ENCODE measurements at places on chromosomes 2 and 18.

- DNase-seq: no peak
Measured at GRCh38 chr2:56812432-56812831, 628.6 kb downstream of the CCDC85A start.

DNA sequence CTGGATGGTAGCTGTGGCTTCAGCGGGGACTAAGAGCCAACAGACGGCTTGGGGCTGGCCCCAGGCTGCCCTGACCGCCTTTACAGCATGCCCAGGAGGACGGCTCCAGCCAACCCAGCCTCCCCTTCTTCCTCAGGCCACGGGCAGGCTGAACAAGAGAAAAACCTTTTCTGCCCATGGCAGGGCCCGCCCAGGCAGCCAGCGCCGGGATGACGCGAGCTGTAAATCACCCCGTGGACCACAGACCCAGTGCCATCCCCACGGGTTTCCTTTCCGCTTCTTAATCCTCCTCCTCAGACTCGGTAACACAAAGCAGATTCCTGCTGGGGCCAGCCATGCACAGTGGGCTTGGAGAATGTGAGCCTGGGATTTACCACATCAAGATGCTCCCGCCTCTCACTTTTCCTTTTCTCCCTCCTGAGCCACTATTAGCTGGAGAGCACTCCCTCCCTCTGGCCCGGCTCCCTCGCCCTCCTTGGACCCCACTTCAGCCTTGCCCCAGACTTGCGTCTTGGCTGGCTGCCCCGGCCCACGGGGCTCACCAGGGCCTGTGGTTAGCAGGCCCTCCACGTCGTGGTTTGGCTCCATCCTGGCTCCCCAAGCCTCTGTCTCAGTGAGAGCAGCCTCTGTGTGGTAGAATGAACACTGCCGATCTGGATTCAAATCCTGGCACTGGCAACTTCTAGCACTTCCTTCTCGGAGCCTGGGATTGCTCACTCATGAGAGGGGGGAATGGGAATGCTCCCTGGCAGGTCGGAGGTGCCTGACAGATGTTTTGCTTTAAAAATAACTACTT is 31.4 kb downstream of the ATOH8 start:
- DNase-seq: no peak

- DNase-seq: no peak
Measured at GRCh38 chr2:23021311-23022120, 363.5 kb upstream of the KLHL29 start.

GRCh38 chr2:109403841-109404201 is 209.9 kb downstream of the SEPTIN10 start:
- DNase-seq: no peak

GRCh38 chr18:4582431-4583335 is 127.6 kb upstream of the DLGAP1 start:
- DNase-seq: no peak

- no peak for DNase-seq
Measured at GRCh38 chr2:177714704-177715103, 322.1 kb downstream of the AGPS start.

GRCh38 chr18:3998698-3999333 is 456.3 kb downstream of the DLGAP1 start:
- no peak for DNase-seq

- DNase-seq: no peak
Measured at GRCh38 chr18:34796035-34796657, 86.0 kb downstream of the DTNA start.

- DNase-seq: no peak
Measured at GRCh38 chr2:239292959-239293774, 107.7 kb downstream of the HDAC4 start.

GRCh38 chr2:47631792-47632398 is 151.1 kb upstream of the MSH6 start:
- DNase-seq: no peak

DNA sequence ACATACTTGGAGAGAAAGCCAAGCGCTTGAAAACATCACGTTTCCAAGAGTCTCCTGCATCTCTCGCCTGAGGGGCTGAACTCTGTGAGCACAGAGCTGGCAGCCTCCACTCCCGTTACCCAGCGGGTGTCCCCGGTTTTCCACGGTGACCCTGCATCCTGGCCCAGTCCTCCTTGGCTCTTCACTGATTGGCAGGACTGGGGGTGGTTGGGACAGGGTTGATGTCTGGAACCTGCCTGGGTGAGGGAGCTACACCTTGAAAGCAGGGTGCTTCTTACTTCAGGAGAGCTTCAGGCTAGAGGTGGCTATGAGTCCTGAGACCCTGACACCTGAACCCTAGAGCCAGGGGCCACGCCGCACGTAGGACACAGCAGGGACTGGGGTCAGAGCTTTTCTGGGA is 234.1 kb downstream of the DYSF start:
- DNase-seq: no peak

GRCh38 chr2:112787729-112788393 is 3.6 kb upstream of the IL1A start:
- no peak for DNase-seq

- DNase-seq: no peak
Measured at GRCh38 chr18:23825496-23825895, 136.2 kb downstream of the LAMA3 start.

DNA sequence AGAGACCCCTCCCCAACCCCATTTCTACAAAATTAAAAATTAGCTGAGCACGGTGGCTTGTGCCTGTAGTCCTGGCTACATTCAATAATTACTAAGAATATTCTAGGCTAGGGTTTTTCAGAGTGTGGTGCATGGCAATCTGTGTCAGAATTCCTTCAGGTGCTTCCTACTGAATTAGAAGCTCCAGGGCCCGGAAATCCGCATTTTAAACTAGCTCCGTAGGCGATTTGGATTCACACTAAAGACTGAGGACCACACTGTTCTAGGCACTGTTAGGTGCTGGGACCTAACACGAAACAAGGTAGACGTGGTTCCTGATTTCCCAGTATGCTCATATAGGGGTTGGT is 628 bp upstream of the ZFAND2B start:
- no peak for DNase-seq

DNA sequence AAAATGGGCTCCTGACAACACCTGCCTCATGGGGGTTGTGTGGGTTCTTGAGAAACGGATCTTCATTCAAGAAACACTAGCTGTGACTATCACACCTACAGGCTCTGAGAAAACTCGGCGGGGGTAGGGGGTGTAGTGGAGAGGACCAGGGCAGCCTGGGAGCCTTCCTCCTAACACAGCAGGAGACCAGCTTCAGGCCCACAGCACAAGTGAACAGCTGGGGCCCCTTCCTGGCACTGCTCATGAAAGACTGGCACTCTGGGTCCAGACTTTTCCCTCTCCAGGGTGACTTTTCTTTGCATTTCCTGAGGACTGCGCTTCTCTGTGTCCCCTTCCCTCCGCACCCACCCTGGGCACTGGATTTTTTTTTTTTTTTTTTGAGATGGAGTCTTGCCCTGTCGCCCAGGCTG is 7.2 kb upstream of the SEMA4C start:
- no peak for DNase-seq

DNA sequence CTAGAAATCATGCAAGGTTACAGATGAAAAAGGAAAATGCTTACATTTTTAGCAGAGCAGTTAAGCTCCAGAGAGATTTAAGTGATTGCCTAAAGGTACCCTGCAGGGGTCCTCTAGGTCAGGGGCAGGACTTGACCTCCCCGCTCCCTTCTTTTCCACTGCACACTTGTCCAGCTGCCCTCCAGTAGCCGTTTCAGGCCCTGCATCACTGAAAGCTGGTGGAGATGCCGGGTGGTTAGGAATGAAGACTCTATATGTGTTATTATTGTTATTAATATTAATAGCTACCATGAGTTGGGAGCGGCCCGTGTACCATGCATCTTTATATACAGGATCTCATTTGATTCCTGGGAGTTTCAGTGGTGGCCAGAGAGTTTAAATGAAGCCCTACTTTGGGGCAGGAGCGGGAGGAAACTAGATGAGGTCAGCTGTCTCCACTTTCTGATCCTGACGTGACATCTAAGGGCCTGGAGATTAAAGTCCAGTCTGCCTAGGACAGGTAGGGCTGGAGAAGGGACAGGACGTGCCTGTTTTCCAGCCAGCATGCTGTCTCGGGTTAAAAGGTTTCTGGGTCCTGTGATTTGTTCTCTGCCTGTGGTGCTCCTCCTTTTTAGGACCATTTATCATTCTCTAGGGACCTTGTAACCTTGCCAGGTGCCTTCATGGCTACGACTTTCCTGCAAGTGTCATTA is 2.1 kb downstream of the TMEM37 start:
- no peak for DNase-seq

DNA sequence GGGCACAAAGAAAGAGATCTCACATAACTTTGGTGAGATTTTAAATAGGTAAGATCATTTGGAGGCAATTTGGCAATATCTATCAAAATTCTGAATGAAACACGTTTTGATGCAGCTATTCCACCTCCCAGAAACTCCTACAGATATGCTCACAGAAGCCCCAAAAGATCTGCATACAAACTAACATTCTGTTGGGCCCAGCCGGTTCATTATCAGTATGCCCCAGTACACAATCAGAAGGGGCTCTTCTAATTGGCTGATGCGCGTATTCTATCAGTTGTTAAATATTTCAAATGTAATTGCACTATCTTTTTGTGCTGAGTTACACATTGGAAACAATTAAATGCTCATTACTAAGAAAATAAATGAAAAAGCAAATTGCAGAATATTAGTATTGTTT is 7.1 kb upstream of the TGIF1 start:
- no peak for DNase-seq

DNA sequence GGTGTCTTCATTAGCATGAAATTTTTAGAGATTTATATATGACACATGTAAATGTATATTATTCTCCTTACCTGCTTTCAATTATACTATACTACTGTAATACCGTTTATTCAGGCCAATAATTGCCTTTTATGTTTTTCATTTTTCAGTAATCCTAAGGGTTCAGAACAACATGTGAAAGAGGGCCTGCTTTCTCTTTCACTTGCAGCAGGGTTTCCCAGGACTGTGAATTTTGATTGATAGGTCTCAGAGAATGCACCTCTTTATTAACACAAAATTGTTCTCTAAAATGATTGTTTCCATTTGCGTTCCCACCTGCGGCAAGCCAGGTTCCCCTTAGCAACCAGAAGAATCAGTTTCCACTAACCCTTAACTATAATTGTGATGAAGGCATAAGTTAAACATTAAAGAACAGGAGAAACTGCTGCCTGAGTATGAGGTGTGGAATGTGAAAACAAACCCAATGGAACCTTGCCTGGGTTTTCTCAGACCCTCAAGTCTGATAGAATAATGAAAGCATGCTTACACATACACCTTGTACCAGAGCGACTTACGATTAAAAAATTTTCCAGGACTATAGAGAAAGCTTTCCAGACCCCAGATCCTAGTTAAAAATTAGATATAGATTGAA is 1591.2 kb upstream of the LRRTM1 start:
- no peak for DNase-seq

DNA sequence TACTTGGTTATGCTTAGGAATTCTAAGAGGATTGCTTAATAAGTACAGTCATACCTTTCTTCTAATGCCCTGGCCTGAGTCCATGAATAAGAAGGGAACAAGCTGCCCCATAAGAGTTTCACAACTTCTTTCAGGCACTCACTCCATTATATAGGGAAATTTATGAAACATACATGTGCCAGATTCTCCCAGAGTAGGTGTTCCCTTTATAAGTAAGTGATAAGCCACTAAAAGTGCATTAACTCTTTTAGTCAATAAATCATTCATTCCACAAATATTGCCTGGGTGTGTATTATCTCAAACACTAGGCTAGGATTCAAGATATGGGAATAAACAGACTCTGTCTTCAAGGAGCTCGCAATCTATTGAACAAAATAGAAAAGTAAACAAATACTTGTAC is 84.5 kb upstream of the RBBP8 start:
- DNase-seq: no peak

DNA sequence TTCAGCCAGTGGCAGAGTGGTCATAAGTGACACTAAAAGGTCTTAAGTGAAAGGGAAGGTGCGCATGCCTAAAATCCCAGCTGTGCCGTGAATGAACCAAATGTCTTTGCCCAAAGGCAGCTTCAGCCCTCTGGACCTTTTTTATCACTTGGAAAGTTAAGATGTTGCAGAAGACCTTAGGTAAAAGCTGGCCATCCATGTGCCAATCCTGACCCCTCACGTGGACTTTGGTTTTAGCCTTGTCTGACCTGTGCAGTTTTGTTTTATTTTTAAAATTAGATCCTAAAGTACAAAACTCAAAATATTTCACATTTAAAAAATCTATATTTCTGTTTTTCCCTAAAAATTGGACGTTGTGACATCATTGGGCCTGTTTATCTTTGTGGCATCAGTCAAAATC is 429.5 kb downstream of the STK39 start:
- no peak for DNase-seq

DNA sequence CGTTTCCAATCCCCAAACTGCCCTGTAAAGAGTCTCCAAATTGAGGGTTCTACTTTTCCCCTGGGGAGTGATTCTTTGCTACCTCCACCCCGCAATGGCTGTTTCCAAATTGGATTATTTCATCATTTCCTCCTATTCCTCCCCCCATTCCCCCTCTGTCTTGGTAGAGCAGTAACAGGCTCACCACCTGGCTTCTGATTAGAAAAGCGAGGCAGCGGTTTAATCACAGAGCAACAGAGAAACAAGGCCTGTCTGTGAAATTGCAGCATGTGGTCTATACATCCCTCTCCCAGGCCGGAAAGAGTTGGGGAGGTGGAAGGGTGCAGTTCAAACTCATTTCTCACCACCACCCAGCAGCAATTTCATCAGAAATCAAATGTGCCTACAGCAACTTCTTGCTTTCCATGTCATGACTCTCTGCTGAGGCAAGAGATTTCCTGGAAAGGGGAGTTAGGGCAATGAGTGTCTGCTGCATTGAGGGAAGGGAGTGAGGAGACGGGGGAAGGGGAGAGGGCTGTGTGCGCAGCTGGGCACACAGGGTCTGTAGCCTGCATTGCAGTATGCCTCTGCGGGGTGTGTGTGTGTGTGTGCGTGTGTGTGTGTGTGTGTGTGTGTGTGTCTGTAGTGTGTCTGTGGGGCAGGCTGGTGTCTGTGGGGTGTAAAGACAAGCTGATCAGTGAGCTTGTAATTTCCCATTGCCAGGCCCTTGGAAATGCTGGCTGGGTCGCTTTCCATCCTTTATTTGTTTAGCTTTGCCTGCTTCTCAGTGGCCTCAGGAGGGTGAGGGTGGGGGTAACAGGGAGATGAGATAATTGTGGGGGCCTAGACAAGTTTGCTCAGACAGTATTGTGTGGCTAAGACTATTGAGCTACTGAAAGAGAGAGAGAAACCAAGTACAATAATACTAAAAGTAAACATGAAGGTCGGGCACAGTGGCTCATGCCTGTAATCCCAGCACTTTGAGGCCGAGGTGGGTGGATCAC is 13.5 kb upstream of the IGFBP2 start:
- DNase-seq: no peak

- DNase-seq: no peak
Measured at GRCh38 chr2:233174137-233174536, 77.3 kb upstream of the ATG16L1 start.

DNA sequence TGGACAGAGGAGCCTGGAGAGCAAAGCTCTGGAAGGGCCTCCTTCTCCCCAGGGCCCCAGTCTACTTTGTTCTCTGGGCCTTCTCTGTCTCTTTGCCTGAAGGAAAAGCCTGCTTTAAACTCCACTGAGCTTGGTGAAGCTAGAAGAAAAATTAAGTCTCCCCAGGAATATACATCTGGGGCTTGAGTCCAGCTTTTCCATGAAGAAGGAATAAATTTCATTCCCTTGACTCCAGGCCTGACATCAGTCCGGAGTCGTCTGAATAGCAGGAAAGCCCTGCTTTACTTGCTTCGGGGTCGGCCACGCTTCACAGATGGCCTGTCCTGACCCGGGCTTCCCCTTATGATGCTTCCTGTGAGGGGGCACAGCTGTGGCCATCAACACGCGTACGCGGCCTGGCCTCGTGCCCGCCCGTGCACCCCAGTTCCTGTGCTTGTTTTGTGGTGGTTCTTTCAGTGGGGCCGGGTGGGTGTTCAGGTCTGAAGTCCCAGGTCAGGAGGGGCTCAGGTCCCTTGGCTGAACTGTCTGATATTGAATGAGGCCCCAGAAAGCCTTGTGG is 73.6 kb downstream of the ACOXL start:
- no peak for DNase-seq

Data from T-helper 2 cell (primary cell).